ENCODE measurements at places on chromosomes 3 and 15. TPM values are rescaled to one million over a fixed set of nuclear protein-coding genes. Genes with fewer than 3 reads are reported as not detected.

The ZKSCAN7 gene
- total RNA-seq = 21.0 TPM

The ISL2 gene
- not detected for total RNA-seq

The AHSG gene
- total RNA-seq = not detected

The MESP2 gene
- total RNA-seq = 0.36 TPM

The AADACL2 gene
- total RNA-seq = not detected

The XYLB gene
- total RNA-seq = 12.0 TPM

The ALDH1A2 gene
- total RNA-seq = 1.7 TPM

The SPATA12 gene
- not detected for total RNA-seq

The NRG4 gene
- not detected for total RNA-seq

The COL6A6 gene
- total RNA-seq = not detected

The ANKUB1 gene
- total RNA-seq = not detected

The CD200 gene
- 67.0 TPM for total RNA-seq

The ROPN1B gene
- 2.0 TPM for total RNA-seq

The PHC3 gene
- 35.2 TPM for total RNA-seq

The CACNA2D3 gene
- 0.34 TPM for total RNA-seq

The LPP gene
- total RNA-seq = 38.7 TPM

The CCDC13 gene
- total RNA-seq = 2.0 TPM

The MCCC1 gene
- 30.6 TPM for total RNA-seq

The GHSR gene
- total RNA-seq = not detected

The ITPKA gene
- 1.3 TPM for total RNA-seq

The WNT5A gene
- total RNA-seq = 14.4 TPM

The TERC gene
- 16.2 TPM for total RNA-seq
